ENCODE measurements at places on chromosomes 12 and 14.

DNA sequence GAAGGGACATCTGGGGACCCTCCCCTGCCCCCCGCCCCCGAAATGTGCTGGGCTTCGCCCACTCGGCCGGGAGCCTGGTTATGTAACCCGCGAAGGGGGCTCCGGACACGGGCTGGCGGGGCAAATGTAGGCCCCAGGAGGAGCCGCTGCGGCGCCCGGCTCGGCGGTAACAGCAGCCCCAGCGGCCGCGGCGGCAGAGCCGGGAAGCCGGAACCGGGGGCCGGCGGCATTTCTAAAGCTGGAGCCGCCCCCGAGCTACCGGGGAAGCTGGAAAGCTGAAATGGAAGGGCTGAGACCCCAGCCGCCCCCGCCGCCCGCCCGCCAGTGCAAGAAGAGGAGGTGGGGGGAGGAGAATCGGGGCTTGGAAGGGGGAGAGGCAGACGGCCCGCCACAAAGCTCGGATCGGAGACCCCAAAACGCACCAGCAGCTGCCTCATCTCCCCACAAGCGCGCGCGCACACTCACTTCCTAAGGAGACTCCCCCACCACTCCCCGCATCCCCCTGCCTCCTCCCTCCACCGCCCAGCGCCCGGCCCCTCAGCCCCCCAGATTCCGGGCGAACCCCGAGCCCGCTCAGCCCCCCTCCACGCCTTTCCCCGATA lies 1.5 kb downstream of the KDM2B start:
- peak; percentile 37 for DNase-seq

- no peak for DNase-seq
Measured at GRCh38 chr12:56979628-56980027, 22.2 kb upstream of the RDH16 start.

DNA sequence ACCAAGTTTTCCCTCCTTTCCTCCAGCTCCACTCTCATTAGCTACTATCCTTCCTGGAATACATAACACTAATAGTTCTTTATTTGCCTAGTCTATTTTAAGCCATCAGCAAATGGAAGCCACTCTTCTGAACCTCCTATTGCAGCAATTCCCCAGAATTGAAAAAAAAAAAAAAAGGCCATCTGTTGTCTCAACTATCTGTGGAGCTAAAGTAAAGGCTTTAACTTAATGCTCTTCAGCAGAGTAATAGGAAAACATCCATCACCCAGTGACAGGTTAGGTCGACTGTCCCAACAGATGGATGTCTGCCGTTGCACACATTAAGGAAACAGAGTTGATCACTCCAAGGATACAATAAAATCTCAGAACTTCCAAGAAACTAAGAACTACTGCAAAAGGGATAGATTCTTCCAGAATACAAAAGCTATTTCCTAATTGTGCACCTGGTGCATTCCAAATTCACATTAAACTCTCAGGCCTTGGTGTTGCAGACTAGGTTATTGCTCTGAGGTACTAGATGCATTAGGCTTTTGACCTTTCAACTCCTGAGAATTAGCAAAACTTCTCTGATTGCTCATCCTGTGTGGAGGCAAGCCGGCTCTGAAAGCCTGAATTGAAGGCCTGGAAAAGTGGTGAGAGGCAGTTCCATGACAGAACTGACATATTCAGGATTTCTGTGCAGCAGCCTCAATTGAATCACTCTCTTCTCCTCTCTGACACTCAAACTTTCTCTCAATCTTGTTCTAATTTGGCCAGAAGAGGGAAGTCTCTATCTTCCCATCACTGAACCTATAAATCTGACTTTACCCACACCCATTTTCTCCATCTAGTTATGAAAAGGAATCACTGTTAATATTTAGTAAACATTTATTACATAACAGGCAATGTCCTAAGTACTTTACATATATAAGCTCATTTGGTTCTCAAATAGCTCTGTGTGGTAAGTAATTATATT lies 238.4 kb upstream of the HMGA2 start:
- DNase-seq, result no peak

DNA sequence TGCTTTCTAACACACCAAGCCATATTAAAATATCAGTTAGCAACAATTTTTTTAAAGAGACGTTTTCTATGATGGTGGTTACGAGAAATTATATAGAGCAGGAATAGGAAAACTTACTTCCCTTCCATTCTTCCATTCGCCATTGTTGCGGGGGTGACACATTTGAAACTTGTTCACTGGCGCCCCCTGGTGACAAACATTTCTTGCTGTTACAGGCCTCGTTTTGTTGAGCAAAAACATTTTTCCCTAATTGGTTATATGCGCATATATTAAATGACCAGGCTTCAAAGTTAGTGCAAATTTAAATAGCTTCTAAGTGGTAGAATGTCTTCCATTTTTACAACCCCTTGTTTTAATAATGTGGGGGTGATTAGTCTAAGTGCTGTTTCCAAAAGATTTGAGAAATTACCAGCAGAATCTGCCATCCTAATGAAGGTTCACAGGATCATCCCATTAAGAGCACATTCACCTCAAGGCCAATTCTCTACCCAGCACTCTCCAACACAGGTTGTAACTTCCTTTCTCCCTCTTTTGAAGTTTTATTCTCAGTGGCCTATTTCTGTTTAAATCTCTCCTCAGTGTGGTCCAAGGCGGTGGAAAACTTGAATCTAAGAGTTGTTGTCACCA lies 1124.7 kb downstream of the FLRT2 start:
- DNase-seq, result no peak

- DNase-seq, result no peak
Measured at GRCh38 chr14:57057803-57058202, 210.9 kb downstream of the EXOC5 start.

DNA sequence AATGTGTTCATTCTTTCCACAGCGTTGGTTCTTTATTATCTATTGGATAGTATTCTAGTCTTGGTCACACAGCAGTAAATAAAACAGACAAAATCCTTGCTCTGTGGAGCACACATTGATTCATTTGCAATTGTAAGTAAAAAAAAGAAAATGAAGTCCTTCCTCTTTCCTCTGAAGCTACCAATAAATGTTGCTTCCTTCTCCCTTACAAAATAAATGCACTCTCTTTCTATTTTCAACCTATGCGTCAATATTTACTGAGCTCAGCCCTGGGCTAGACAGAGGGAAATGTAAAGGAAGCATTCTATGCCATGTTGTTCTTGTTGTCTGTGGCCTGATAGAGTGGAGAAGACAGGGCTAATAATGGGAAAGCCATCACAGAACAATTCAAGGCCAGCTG lies 2.9 kb downstream of the ABHD12B start:
- DNase-seq, result no peak

DNA sequence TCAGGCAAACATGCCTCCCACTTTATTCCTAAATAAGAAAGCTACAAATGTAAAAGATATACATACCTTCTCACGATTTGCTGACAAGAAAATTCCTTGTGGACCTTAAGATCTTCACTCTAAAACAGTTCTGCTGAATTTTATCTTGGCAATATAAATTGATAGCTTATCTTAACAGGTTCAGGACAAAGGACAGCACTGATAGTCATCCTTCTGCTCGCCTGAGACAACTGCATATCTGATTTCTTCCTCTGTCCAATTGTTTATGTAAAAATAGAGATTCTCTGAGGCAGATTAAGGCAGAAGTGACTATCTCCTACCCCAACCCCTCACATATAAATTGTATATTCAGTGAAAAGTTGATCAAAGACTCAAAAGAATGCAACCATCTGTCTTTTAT lies 44.9 kb downstream of the CAPZA3 start:
- DNase-seq, result no peak

DNA sequence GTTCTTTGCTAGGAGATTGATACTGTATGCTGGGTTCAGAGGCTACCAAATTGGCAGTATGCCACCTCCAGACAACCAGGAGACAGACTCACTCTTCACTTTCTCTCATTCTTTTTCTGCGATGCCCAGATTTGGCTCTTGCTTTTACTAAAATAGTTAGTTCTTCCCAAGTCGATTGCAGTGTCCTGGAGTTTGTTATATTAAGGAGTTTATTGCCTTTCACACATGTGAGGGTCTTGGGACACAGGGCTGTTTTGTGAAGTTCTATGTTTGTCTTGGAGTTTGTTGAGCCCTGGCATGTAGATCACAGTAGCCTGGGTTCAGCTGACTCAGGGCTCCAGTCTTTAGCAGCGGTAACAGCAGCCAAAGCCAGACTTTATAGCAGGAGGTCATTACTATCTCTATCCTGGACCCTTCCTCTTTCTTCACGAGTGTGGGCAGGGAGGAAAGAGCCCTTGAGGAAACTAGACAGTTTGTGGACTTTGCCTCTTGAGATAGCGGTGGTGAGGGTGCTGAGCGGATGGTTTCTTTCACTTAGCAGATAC lies 1.6 kb downstream of the MLEC start:
- DNase-seq, result no peak

DNA sequence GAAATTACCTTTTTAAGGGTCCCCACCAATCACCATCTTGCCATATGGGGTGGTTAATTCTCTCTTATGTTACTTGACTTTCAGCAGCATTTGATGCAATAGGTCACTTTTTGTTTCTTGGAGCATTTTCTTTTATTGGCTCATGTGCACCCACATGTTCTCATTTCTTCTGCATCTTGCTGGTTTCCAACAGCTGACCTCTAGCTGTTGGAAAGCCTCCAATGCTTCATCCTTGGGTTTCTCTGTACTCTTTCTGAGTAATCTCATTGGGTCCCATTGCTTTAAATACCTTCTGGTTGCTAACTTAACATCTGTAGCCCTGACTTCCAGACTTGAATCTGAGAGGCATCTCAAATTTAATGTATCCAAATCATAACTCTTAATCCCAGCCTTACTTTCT lies 116.8 kb downstream of the CRADD start:
- no peak for DNase-seq

GRCh38 chr12:116692605-116693004 lies 45.3 kb downstream of the SPRING1 start:
- DNase-seq, result no peak

DNA sequence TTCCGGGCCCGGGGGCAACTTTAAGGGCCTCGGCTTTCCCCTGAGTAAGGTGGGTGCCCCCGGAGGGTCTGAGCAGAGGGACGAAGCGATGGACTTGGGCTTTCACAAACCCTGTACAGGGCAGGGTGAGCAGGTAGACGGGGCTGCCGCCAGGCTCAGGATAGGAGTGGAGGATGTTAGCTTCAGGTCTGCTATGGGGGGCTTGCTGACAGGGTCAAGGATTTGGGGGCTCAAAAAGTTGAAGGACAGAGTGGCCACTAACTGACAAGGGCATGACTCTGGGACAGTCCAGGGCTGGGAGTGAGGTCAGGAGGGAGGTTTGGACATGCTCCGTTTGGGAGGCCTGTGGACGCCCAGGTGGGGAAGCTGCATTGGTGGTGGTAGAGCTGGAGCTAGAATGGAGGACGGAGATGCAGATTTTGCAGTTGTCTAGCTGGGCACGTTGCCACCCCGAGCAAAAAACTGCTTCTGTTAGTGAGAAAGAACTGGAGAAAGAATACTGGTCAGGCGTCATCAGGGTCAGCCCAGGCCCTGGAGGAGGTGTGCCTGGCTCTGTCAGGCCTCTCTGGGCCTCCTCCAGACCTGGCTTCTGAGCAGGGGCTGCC lies 113.3 kb downstream of the ADGRD1 start:
- DNase-seq, result no peak

All from midbrain (tissue), 1 donor.